ENCODE measurements at places on chromosomes 12 and 14.

- DNase-seq: no peak
Measured at GRCh38 chr12:26282339-26282940, 87.1 kb downstream of the SSPN start.

DNA sequence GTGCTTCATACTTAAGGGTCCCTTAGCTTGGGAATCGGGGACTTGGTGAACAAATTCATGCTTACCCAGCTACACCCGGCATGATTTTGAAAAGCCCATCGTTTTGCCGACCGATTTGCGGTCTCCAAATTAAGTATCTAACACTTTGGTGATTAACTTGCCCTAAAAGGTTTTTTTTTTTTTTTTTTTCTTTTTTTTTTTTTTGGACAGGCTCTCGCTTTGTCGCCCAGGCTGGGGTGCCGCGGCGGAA, 843 bp upstream of the HSP90AA1 start:
- no peak for DNase-seq

GRCh38 chr14:96095581-96096476, 56.7 kb downstream of the C14orf132 start:
- no peak for DNase-seq

- DNase-seq: no peak
Measured at GRCh38 chr12:22662356-22662755, 37.4 kb downstream of the ETNK1 start.

DNA sequence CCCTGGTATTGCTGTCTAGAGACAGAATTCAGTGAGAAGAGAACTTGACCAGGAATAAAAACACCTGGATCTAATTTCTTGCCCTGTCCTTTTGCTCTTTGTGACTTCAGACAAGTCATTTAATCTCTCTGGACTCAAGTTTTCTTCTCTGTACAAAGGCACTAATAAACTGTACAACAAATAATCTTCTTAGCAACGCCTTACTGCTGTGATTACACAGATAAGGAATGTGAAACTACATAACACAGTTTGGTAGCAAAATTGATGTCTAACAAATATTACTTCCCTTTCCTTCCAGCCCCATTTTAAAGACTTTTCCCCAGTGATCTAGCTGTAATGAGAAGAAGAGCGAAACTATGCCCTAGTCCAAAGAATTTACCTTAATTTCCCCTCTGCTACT, 69.3 kb downstream of the BCAT1 start:
- no peak for DNase-seq

Measured in non-pigmented ciliary epithelial cell (primary cell).